ENCODE measurements at places on chromosomes 4 and X.

DNA sequence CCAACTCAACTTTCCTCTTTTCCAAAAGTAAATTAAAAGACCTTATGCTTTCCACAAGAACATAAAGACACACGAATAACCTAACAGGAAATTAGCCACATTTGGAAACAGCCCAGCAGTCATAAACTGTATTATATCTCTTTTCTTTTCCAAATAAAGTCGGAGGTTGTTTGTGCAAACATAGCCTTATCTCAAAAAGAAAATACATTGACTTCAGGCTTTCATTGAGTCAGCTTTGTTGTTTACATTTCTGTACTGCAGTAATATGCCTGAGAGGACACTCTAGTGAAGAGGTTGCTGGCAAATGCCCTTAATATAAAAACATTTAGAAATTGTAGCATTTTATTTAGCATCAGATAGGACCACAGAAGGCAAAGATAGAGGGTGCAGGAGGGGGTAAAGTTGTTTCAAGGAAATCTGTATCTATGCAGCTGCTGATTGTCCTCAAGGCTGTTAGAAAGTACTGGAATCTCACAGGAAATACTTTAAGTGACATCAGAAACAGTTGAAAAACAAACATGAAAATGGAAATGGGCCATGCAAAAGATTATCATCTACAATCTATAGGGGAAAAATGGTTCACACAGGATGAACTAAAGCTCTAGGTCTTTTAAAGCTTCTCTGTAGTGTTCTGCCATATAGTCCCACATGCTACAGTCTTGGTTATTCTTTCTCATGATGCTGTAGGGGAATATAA is 14.5 kb downstream of the LNX1 start:
- no peaks in the 10 kb centered on the region for H3K4me1 ChIP-seq
- H3K27ac ChIP-seq, result no peak overlapping the region
- no peaks in the 10 kb centered on the region for H3K36me3 ChIP-seq
- H3K27me3 ChIP-seq, result no peaks in the 10 kb centered on the region
- no peak overlapping the region for H3K4me3 ChIP-seq

DNA sequence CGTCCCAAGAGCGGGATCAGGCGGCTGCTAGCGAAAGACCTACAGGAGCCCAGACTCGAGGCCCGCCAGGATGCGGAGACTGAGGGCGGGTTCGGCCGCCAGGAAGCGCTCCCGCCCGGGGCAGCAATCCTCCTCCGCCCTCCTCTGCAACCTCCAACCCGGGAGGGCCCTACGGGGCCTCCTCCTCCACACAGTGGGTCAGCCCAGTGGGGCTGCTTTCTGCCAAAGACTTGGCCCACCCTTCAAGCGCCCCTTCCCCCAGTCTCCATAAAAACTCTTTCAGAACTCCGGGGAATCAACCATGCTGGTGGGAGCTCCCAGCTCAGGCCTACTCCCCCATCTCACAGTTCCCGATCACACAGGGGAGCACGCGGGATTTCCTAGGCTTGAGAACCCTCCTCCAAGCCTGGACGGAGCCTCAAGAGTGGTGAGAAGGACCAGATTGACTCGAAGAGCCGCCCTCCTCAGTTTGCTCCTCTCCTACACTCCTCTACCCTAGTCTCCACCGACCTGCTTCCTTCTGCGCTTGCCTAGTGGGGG is 77.5 kb downstream of the RLIM start:
- DNase-seq, result peak; percentile 20
- peaks cover 6% of the 10 kb centered on the region for H3K4me1 ChIP-seq
- H3K4me3 ChIP-seq, result peak overlapping the region; percentile 55
- H3K36me3 ChIP-seq, result no peaks in the 10 kb centered on the region
- H3K27ac ChIP-seq, result peak overlapping the region; percentile 88

GRCh38 chr4:175339100-175339707 is 421.0 kb downstream of the ADAM29 start:
- no peak overlapping the region for H3K27ac ChIP-seq
- no peak for DNase-seq
- no peaks in the 10 kb centered on the region for H3K4me1 ChIP-seq
- H3K27me3 ChIP-seq, result no peaks in the 10 kb centered on the region
- H3K36me3 ChIP-seq, result no peaks in the 10 kb centered on the region
- no peak overlapping the region for H3K4me3 ChIP-seq

DNA sequence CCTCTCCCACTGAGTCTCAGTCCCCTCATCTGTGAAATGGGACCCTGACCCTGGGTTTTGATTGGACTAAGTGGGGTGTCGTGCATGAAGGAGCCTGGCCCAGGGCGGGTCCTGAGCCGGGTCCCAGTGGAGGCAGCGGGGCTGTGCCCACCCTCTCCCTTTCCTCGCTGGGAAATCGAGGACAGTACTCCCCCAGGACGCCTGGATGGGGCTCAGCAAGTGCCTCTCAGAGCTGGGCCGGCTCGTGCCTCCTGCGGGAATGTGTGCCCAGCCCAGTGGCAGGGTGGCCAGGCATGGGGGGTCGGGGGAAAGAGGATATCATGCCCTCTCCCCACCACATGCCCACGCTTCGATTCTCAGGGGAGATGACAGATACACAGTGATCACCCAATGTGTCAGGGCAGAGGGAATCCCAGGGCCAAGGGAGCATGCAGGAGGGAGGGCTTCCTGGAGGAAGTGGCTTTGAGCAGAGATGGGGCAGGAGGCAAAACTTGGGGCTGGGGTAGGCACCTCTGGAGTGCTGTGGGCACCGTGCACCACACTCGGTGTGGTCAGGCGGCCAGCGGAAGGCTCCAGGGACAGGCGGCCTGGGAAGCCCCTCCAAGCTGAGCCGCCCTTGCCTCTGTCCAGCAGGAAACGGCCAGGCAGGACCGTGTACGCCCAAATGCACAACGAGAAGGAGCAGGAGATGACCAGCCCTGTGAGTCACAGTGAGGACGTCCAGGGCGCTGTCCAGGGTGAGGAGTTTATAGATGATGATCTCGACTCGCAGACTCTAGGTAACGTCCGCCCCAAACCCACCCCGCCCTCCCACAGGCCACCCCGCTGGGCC is 203.0 kb downstream of the AFAP1 start:
- H3K27ac ChIP-seq, result no peak overlapping the region
- H3K4me3 ChIP-seq, result no peak overlapping the region
- DNase-seq, result no peak
- H3K4me1 ChIP-seq, result no peaks in the 10 kb centered on the region

DNA sequence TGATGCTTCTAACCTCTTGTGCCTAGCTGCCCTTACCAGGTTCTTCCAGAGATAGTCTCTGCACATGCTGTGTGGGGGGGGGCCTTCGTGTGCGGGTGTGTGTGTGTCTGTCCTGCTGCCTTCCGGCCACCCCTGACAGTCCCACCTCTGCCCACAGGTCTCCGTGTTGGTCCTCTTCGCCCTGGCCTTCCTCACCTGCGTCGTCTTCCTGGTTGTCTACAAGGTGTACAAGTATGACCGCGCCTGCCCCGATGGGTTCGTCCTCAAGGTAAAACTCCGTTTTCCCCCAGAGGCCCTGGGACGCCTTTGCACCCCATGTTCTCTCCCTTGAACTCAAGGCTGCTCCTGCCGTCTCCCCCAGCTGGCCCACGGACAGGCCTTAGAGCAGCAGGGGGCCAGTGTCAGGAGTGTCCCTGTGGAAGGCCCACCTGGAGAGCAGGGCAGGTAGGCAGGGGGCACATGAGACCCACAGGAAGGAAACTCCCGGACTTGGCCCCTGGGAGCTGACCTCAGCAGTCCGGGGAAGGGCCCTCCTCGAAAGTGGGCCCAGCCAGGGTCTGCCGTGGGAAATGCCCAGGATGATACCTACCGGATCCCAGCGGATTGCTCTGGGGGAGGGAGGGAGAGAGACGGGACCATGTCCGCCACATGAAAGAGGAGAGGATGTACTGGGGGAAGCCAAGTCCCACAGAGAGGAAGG is 22.7 kb downstream of the NSG1 start:
- H3K4me1 ChIP-seq, result no peaks in the 10 kb centered on the region
- peaks cover 4% of the 10 kb centered on the region for H3K27me3 ChIP-seq
- no peak for DNase-seq

DNA sequence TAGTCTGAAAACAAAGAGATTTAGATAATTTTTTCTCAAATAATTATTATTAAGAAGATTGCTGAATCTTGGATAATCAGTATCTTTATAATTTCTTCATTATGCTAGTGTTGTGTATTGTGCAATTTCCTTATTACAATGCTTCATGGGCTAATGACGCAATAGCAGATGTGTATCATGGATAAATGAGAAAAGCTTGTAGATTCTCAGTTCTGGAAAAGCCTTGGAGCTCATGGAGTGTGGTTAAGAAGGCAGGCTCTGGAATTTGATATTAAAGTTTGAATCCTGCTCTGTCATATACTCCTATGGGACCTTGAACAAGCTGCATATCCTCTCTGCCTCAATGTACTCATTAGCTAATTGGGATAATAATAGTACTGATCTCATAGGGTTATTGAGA is 18.9 kb upstream of the CXCL8 start:
- no peaks in the 10 kb centered on the region for H3K4me1 ChIP-seq
- no peaks in the 10 kb centered on the region for H3K27me3 ChIP-seq
- DNase-seq, result no peak

GRCh38 chrX:150983521-150984168 is 510 bp downstream of the HMGB3 start:
- H3K4me3 ChIP-seq, result peak overlapping the region; percentile 62
- no peaks in the 10 kb centered on the region for H3K27me3 ChIP-seq
- no peak overlapping the region for H3K27ac ChIP-seq
- no peak for DNase-seq

DNA sequence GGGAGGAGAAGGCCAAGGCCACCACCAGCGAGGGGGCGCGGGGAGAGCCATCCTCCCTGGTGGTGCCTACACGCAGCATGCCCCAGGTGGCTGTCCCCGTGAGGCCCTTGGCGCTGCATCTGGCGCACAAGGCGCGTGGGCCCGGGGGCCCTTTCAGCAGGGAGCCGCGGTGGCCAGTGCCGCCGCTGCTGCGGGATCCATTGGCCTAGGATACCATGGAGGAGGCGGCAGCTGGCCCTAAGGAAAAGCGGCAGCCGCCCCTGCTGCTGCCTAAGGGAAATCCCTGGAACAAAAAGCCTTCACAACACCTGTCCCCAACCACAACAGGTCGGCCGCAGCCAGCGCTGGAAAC is 1059.6 kb downstream of the TECRL start:
- no peak overlapping the region for H3K4me3 ChIP-seq
- no peak for DNase-seq
- no peak overlapping the region for H3K27ac ChIP-seq
- H3K4me1 ChIP-seq, result no peaks in the 10 kb centered on the region

GRCh38 chrX:118272242-118272641 is 73.7 kb upstream of the WDR44 start:
- H3K27me3 ChIP-seq, result no peaks in the 10 kb centered on the region
- H3K36me3 ChIP-seq, result no peaks in the 10 kb centered on the region
- H3K27ac ChIP-seq, result no peak overlapping the region
- H3K4me1 ChIP-seq, result no peaks in the 10 kb centered on the region
- no peak for DNase-seq

DNA sequence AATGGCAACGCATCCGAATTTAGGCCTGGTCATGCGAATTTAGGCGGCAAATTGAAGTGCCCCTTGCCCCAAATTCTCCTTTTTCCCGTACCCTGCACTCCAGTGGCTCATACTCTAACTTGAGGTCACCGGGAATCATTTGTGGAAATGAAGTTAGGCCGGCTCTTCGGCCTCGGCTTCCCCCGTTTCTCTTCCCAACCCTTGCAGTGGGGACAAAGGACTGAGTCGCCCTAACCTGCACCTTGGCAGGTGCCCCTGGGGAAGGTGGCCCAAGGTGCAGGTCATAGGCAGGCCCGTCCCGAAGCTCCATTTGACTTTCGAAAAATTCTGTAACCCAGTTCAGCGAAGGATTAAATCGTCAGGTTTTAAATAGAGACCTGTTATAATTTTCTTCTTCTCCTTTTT is 811 bp downstream of the SRD5A3 start:
- H3K27ac ChIP-seq, result peak overlapping the region; percentile 90
- peak overlapping the region; percentile 79 for H3K4me3 ChIP-seq
- no peaks in the 10 kb centered on the region for H3K27me3 ChIP-seq
- peaks cover 13% of the 10 kb centered on the region for H3K4me1 ChIP-seq

- H3K4me3 ChIP-seq, result no peak overlapping the region
- no peaks in the 10 kb centered on the region for H3K4me1 ChIP-seq
- no peak for DNase-seq
- no peak overlapping the region for H3K27ac ChIP-seq
- no peaks in the 10 kb centered on the region for H3K36me3 ChIP-seq
Observed at GRCh38 chr4:4761128-4761982, 98.1 kb upstream of the MSX1 start.

DNA sequence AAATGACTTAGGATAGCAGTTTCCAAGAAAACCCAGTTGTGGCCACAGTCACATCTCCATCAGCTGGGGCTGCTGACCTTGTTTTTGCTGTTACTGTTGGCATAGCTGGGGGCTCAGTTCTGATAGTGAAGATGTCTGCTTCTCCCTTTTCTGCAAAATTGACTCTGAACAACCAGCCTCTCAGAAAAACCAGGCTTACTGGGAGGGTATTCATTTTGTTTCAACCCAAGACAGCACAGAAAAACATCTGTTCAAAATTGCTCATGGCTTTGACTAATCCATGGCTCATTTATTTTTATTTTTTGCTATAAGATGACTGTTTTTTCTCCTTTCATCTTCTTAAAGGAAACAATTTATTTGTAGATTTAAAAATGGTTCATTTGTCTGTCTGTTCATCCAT is 53.1 kb downstream of the RASL11B start:
- no peak overlapping the region for H3K4me3 ChIP-seq
- no peaks in the 10 kb centered on the region for H3K4me1 ChIP-seq
- DNase-seq, result no peak
- H3K27ac ChIP-seq, result no peak overlapping the region
- no peaks in the 10 kb centered on the region for H3K36me3 ChIP-seq

DNA sequence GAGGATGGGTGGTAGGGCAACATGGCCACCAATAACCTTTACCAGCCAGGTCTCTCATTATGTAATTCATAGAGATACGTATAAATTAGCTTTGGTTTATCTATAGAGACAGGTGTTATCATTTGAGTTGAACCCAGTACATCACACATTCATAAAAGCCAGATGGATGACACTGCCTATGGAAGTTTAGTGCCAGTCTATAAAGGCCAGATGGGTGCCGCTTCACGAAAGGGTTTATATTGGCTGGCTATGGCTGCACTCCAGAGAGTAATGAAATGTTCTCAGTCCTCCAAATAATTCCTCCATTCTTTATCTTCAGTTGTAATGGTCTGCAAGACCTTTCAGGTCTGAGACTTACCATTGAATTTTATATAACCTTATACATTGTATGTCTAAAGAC is 331.9 kb upstream of the NR3C2 start:
- no peak overlapping the region for H3K27ac ChIP-seq
- no peaks in the 10 kb centered on the region for H3K36me3 ChIP-seq
- no peaks in the 10 kb centered on the region for H3K4me1 ChIP-seq
- H3K4me3 ChIP-seq, result no peak overlapping the region

GRCh38 chrX:67717571-67717970 is 173.8 kb downstream of the AR start:
- H3K27ac ChIP-seq, result no peak overlapping the region
- no peaks in the 10 kb centered on the region for H3K4me1 ChIP-seq
- H3K4me3 ChIP-seq, result no peak overlapping the region
- H3K36me3 ChIP-seq, result no peaks in the 10 kb centered on the region
